ENCODE measurements at places on chromosomes 13 and 19.

GRCh38 chr19:1860821-1861598 is 2.4 kb downstream of the KLF16 start:
- DNase-seq = no peak

- no peak for DNase-seq
Measured at GRCh38 chr13:42997381-42997780, 5.3 kb upstream of the EPSTI1 start.

DNA sequence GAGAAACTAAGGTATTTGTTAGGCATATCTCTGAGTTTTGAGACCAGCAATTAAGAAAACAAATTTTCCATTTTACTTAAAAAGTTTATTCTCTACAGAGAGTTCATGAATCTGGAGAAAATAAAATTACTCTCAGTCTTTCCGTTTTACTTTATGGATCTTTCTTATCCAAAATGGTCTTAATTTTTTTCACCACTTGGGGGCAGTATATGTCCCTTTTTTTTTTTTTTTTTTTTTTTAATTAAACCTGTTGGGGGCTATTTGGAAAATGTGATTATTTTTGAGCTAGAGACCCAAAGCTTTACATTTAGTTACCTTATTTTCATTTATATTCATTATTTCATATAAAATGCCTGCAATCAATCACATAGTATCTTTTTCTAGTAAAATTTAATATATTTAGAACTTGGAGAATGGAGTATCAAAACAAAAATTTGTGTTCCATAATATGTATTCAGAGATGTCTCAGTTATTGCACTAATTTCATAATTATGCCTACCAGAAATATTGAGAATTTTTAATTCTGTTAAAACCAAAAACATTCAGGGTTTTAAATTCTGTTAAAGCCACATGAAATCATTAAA is 27.1 kb downstream of the PIBF1 start:
- DNase-seq = no peak

DNA sequence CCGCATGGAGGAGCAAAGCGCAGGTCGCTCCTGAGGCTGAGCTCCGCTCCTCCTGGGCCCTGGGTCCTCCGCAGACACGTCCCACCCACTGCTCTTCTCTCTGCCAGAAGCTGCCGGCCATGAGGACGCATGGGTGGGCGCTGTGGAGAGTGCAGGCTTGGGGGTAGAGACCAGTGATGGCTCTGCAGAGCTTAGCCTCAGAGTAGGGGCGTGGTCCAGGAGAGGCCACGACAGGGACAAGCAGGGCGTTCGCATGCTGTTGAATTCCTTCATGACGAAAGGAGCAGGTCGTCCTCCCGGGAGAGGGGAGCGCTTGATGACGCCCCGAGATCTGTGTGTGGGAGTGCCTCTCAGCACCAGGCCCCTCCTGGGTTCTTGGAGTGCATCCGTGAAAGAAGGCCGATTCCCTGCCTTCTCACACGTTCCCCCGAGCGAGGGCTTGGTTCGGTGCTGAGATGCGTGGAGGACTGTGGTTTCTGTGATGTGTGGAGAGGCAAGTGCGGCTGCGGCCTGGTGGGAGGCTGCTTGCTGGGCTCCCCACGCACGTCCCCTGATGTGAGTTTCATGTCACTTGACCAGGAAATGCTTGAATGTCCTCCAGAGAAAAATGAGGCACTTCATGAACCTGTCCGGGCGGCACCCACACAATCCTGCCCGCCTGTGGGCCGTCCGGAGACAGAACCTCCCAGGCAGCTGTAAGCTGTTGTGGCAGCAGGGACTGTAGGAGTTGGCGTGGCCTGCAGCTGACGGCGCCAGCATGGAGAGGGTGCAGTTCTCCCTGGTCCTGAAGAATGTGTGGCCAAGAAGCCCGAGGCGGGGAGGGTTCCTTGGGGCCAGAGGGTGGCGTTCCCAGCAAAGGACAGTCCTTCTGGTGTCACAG is 4.5 kb downstream of the SF3A2 start:
- no peak for DNase-seq

GRCh38 chr13:98377635-98378378 is 199.1 kb downstream of the STK24 start:
- no peak for DNase-seq

DNA sequence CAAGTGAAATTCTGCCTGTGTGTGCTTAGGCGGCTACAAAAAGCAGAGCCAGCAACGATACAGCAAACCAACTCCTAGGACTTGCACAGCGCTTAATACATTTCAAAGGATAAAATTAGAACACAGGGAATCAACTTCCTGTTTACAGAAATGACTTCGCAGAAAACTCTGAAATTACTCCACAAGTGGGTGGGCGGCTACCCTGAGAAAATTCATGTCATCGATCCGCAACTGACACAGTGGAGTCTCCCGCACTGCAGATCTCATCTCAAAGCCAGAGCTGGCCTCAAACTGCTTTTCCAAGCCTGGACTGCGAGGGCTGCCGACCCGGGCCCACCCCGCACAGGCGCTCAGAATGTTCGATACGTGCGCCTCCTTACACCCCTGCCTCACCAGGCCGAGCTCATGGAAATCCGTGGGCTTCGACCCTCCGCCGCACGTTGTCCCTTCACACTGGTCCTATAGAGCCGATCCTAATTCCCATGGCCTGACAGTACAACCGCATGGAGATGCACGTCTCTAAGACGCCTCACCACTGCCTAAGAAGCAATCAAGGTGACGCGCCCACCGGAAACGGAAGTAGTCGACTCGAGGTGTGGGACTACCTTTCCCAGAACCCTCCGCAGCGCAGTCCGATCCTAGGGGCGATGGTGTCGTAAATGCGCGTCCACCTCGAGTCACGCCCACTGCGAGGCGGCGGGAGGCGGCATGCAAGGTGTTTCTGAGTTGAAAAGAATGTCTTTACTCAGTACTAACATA is at the start of gene ZNF229:
Gene ZNF229 (minus strand): TSS at position 557 of the 759 bp plus-strand sequence. CDS start 5,625 bp downstream, outside the sequence.
- DNase-seq = peak; percentile 13

DNA sequence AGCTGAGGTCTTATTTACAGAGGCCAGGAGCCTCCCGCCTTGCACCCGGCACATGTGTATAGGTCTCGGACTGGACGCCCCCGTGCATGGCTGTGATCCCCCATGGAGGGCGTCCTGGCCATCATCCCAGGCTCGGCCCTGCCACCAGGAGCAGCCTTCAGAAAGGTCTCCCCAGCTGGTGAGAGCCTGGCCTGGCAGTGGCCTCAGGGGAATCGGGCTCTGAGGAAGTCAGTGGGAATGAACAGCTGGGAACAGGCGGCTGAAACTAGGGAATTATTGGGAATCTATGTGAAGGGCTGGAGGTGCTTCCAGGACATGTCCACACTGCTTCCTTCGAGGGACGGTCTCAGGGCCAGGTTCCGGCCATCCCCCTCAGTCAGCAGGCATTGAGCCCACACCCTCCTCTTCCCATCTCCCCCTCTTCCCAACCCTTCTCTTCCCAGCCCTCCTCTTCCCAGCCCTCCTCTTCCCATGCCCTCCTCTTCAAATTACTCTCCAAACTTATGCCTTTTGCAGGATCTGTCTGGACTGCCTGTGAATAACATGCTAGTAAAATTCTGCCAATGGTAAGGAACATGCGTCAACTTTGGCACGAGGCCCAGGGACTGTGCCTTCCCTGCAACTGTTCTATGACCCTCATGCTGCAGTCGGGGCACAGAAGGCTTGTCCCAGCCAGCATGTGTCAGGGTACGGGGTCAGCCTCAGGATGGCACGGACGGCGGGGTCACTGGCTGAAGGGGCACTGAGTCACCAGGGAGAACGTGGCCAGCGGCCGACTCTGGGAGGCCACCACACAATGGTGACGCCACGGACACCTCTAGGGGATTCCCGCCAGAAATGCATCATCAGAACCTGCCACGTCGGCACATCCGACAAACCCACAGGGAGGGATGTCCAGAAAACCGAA is 24.2 kb upstream of the C13orf46 start:
- no peak for DNase-seq
